ENCODE measurements at places on chromosomes 2 and 18.
A peak's percentile ranks its signal among the peaks of the same experiment; 100 is the strongest.

- no peak for DNase-seq
These were observed 3.9 kb upstream of the PXDN start for GRCh38 chr2:1748176-1748740.

- no peak for DNase-seq
These were observed 266.4 kb upstream of the ETAA1 start for GRCh38 chr2:67130531-67131256.

DNA sequence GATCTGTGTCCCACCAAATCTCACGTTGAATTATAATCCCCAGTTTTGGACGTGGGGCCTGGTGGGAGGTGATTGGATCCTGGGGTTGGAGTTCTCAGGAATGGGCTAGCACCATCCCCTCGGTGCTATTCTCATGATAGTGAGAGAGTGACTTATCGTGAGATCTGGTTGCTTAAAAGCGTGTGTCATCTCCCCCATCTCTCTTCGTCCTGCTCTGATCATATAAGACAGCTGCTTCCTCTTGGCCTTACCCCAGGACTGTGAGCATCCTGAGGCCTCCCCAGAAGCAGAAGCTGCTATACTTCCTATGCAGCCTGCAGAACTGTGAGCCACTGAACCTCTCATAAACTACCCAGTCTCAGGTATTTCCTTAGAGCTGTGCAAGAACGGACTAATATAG, 163.7 kb upstream of the NDUFV2 start:
- no peak for DNase-seq

- DNase-seq: no peak
These were observed 28.2 kb downstream of the SOX11 start for GRCh38 chr2:5720426-5720825.

DNA sequence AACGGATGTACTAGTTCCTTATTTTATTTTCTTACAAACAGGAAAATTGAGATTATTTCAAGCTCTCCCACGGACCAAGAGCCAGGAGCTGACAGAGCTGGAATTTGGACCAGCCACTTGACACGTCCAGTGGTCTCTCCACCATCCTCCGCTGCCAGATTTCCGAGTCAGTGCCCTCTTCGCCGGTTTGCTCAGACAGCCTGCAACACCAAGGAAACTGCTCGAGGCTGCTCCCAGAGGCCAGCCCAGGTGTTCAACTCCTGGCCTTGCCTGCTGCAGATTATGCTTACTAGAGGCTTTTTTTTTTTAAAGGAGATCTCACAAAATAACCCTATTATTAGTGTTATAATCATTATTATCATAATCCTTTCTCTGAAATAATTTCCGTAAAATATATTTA, 779.8 kb downstream of the RNF144A start:
- DNase-seq: no peak

DNA sequence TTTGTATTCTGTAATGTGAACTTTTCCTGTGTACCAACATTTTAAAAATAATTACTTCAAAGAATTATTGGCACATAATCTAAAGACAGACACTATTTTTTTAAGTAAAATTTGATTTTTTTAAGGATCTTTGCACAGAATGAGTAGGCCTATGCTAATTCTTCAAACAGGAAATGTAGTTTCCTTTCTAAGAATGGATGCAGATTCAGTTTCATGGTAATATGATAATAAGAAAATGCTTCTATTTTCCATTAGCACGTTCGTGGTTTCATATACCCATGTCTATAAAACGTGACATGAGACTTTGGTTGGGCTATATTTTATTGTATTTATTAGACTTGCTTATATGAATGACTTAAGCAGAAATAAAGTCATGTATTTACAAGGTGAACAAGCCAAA, 191.8 kb upstream of the RBBP8 start:
- no peak for DNase-seq

GRCh38 chr2:239825705-239825979, 199.5 kb downstream of the NDUFA10 start:
- DNase-seq: no peak

GRCh38 chr18:3624935-3625741, 175.2 kb downstream of the TGIF1 start:
- peak; percentile 38 for DNase-seq

DNA sequence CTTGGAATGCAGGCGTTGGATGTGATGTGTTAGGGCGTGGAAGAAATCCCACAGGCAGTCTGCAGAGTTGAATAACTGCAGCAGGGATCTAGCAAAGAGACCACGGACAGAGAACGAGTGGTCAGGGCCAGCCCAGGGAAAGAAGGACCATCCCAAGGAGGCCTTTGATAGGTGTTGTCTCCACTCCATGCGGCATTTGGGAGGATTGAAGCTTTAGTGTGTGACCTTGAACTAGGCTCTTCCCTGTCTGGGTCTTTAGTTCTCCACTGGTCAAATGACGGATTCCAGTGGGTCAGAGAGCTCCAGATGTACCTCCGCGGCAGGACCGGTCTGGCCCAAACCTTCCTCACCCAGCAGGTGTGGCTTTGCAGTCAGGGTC, 18.4 kb downstream of the GREB1 start:
- no peak for DNase-seq

DNA sequence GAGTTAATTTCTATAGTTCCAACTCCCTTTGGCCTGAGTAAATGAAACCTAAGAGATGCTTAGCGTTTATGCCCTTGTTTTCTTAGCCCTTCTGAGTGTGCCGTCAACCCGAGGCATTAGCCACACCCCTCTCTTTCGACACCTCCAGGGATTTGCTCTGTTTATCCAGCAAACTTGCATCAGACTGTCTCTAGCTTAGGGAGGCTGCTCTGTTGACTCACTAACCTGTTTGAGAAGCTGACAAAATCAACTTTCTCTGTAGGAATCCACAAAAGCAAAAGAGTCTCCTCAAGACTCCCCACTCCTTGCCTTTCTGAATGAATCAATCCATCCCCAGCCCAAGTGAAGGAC, 317.6 kb downstream of the TNS1 start:
- no peak for DNase-seq

GRCh38 chr18:48719974-48720654, 181.3 kb downstream of the CTIF start:
- no peak for DNase-seq

- no peak for DNase-seq
These were observed 6.4 kb upstream of the NCKAP5 start for GRCh38 chr2:133574620-133575019.

GRCh38 chr2:53170466-53170865, 597.1 kb upstream of the CHAC2 start:
- no peak for DNase-seq

- no peak for DNase-seq
These were observed 219.8 kb downstream of the CDCA7 start for GRCh38 chr2:173574324-173575112.

DNA sequence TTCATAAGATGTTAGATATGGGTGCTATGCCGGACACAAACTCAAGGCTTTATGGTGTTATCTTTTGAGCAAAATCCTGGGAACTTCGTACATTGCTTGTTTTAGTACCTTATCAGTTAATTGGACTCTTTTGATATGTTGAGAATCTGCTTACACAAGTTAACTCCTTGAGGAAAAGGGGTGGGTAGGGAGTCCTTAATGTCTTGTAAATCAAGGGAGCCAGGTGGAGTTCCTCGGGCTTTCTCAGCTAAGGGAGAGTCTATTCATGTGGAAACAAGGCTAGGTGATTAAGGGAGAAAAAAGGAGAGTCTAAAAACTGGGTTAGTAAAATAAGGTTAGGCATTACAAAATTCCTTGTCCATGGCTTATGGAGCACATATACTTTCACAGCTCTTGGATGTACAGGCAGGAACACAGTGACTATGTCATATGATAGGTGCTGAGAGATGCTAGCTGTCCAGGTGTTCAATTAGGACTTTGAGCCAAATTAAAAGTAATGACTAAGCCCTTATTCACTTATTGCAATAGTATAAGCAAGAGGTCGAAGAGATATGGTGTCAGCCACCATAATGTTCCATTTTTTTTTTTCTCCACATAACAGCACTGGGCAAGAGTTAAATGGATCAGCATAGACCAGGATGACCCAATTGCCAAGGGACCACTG, 59.5 kb upstream of the DYNAP start:
- DNase-seq: no peak

DNA sequence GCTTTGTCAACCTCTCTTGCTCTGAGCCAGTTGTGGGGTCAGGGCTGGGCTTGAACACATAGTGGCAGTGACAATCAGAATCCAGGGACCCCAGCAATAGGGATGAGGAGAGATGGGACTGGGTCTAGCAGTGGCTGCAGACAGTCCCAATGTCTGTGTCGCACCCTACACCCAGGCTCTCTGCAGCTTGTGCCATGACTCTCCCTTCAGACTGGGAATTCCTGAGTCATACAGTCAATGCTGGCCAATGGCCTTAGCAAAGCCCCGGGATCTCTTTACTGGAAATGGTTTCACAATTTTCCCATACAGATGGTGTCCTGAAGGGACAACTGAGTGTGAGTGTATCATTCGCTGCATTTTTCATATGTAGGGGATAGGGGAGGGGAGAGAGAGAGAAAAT, 74.2 kb upstream of the CELF4 start:
- DNase-seq: no peak

DNA sequence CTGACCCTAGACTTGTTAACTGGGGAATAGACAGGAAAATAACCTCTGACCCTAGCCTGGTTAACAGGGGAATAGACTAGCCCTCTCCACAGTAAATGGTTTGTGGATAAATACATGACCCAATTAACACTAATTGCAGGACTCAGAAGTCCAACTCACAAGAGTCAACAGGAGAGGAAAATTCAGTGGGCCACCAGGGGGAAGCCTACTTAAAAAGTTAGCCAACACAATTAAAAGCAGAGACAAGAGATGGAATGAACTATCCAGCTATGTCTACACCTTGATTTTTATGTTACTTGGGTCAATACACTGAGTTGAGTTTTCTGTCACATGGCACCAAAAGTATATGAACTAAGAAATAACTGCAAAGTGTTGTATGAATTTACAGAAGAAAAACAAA, 158.8 kb upstream of the SLC39A10 start:
- peak; percentile 52 for DNase-seq

DNA sequence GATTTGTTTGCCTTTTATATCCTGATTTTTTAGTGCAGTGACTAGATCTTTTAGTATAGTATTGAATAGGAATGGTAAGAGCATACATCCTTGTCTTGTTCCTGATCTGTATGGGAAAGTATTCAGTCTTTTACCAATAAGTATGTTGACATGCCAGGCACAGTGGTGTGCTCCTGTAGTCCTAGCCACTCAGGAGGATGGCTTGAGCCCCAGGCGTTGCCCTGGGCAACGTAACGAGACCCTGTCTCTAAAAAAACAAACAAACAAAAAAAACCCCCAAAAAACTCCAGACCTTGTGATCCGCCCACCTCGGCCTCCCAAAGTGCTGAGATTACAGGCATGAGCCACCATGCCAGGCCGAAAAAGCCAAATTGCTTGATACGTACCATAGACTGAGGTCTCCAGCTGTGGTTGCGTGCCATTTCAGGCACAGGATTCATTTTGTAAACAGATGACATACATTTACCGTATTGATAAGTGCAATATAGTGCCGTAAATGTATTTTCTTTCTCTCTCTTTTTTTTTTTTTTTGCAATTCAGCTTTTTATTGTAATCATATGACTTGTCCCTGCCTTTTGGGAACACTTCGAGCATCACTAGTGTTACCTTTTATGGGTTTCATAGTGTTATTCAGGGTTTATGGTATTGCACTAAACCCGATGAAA, 18.5 kb downstream of the BIRC6 start:
- DNase-seq: no peak

DNA sequence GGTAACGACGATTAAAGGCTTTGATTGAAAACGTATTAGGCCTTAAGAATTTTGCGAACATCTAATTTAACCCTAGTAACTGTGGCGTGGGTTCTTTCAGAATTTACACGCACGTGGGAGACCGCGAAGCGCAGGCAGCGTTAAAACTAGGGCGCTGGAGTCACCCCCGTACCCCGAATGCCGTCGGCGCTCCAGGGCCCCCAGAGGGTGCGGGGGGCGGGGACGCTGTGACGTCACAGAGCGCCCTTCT, 673 bp upstream of the SMCHD1 start:
- peak; percentile 89 for DNase-seq

GRCh38 chr2:188811522-188811921, 162.7 kb upstream of the COL3A1 start:
- DNase-seq: no peak

GRCh38 chr2:234596696-234597575, 100.1 kb upstream of the ARL4C start:
- DNase-seq: no peak

- peak; percentile 37 for DNase-seq
These were observed 47.8 kb upstream of the MAPRE3 start for GRCh38 chr2:26922405-26923188.

DNA sequence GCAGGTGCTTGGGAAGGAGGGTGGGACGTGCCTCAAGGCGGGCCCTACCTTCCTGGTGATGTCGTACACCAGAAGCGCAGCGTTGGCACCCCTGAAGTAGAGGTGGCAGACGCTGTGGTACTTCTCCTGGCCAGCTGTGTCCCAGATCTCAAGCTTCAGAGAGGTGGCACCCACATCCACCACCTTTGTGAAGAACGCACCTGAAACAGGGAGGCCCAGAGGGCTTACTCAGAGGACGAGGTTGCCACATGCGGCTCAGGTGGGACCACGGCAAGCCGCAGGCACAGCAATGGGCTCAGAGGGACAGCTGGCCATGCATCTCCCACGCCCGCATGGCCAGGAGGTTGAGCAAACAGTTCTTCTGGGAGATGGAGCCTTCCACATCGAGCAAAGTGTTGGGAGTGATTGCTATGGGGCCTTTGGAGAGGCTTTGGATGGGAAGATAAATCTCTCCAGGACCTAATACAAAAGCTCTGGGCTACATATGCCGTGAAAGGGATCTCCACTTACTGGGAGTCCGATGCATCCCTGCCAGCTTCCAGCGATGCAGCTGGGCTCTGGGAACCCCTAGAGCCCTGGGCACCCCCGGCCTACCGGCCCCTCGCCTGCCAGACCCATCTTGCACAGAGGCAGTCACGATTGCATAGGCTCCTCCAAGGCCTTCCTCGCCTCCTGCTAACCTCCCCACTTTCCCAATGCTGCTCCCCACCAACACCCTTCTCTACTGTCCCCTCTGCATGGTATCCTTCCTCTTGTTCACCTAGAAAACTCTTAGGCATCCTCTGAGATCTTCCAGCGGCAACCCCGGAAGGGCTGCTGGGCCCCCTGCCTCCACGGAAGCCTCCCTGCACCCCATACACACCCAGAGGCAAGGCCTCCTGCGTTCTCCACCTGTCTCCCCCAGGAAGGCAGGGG, 11.8 kb downstream of the PRLH start:
- DNase-seq: no peak

GRCh38 chr2:240198226-240198625, 57.8 kb upstream of the OTOS start:
- no peak for DNase-seq

- no peak for DNase-seq
These were observed 113.1 kb downstream of the UXS1 start for GRCh38 chr2:106080959-106081358.

GRCh38 chr18:55396979-55397378, 191.0 kb downstream of the TCF4 start:
- no peak for DNase-seq

GRCh38 chr2:143357966-143358365, 228.7 kb downstream of the ARHGAP15 start:
- DNase-seq: no peak

- no peak for DNase-seq
These were observed 437.4 kb downstream of the EPHA4 start for GRCh38 chr2:221134718-221135117.
